A549 treated with RU486 at 1 μM for 4 hours (cell line): ENCODE measurements at places on chromosomes 11 and 22. TPM values are rescaled to one million over a fixed set of nuclear protein-coding genes. Genes with fewer than 3 reads are reported as not detected.

Gene OR52E1
- total RNA-seq: not detected in 5 replicates

Gene CCDC116
- 0.06 to 0.12 TPM (median 0.10 TPM) in 3 of 5 replicates, not detected in the others for total RNA-seq

Gene CASTOR1
- 3.3 to 6.3 TPM (median 4.7 TPM) in 5 replicates for total RNA-seq

Gene CSTPP1
- 27.7 to 31.8 TPM (median 29.4 TPM) in 5 replicates for total RNA-seq

Gene GLYAT
- not detected in 5 replicates for total RNA-seq

Gene SMTNL1
- total RNA-seq: not detected in 5 replicates

Gene PLEKHB1
- 0.44 to 1.2 TPM (median 0.85 TPM) in 5 replicates for total RNA-seq

Gene VPREB1
- total RNA-seq: not detected in 5 replicates

Gene OR2AG2
- total RNA-seq: not detected in 5 replicates

Gene TIMP3
- 1.5 to 2.7 TPM (median 2.0 TPM) in 5 replicates for total RNA-seq

Gene SYT7
- 0.71 to 1.4 TPM (median 0.88 TPM) in 5 replicates for total RNA-seq

Gene SYT8
- 0.12 to 1.00 TPM in 2 of 5 replicates, not detected in the others for total RNA-seq

Gene TREH
- total RNA-seq: not detected in 5 replicates

Gene ROBO4
- total RNA-seq: 0.02 TPM in 1 of 5 replicates, not detected in the others

Gene VPS37C
- total RNA-seq: 16.1 to 20.5 TPM (median 18.6 TPM) in 5 replicates

Gene CD3D
- total RNA-seq: 0.64 TPM in 1 of 5 replicates, not detected in the others
